ENCODE measurements at places on chromosomes 2 and 18. TPM values are rescaled to one million over a fixed set of nuclear protein-coding genes. Genes with fewer than 3 reads are reported as not detected.

NGEF gene
- not detected for total RNA-seq

SERPINB11 gene
- not detected for total RNA-seq

NAPG gene
- total RNA-seq: 37.4 TPM

GLB1L gene
- total RNA-seq: 4.9 TPM

BCL11A gene
- not detected for total RNA-seq

PHOSPHO2 gene
- 4.5 TPM for total RNA-seq

AOX1 gene
- not detected for total RNA-seq

TIGD1 gene
- 8.9 TPM for total RNA-seq

ITPRIPL1 gene
- 52.1 TPM for total RNA-seq

TRIM43 gene
- total RNA-seq: not detected

GCKR gene
- total RNA-seq: not detected

AGXT gene
- not detected for total RNA-seq

IL1A gene
- total RNA-seq: 7.8 TPM

CXCR1 gene
- not detected for total RNA-seq

CABYR gene
- 0.49 TPM for total RNA-seq

FAP gene
- not detected for total RNA-seq

HOXD13 gene
- not detected for total RNA-seq

CELF4 gene
- not detected for total RNA-seq

PLGLB1 gene
- 1.1 TPM for total RNA-seq

SOX11 gene
- not detected for total RNA-seq

EHBP1 gene
- total RNA-seq: 23.7 TPM

PSMA8 gene
- 0.44 TPM for total RNA-seq

RFX8 gene
- total RNA-seq: 1.2 TPM

TNFRSF11A gene
- 22.9 TPM for total RNA-seq

MTIF2 gene
- total RNA-seq: 42.3 TPM

CXCR4 gene
- total RNA-seq: 83.3 TPM

ACVR1C gene
- 1.1 TPM for total RNA-seq

ELOA2 gene
- total RNA-seq: not detected

CFAP53 gene
- total RNA-seq: 0.31 TPM

ARPC2 gene
- total RNA-seq: 507 TPM

REG3A gene
- total RNA-seq: not detected

LRATD1 gene
- total RNA-seq: not detected

ABCG8 gene
- total RNA-seq: not detected

AQP12B gene
- not detected for total RNA-seq

GLI2 gene
- total RNA-seq: 0.32 TPM

ATIC gene
- total RNA-seq: 287 TPM

ZBTB7C gene
- 1.4 TPM for total RNA-seq

SIX3 gene
- total RNA-seq: not detected
